H54 (cell line): ENCODE measurements at places on chromosomes 16 and 17.
A peak's percentile ranks its signal among the peaks of the same experiment; 100 is the strongest.

DNA sequence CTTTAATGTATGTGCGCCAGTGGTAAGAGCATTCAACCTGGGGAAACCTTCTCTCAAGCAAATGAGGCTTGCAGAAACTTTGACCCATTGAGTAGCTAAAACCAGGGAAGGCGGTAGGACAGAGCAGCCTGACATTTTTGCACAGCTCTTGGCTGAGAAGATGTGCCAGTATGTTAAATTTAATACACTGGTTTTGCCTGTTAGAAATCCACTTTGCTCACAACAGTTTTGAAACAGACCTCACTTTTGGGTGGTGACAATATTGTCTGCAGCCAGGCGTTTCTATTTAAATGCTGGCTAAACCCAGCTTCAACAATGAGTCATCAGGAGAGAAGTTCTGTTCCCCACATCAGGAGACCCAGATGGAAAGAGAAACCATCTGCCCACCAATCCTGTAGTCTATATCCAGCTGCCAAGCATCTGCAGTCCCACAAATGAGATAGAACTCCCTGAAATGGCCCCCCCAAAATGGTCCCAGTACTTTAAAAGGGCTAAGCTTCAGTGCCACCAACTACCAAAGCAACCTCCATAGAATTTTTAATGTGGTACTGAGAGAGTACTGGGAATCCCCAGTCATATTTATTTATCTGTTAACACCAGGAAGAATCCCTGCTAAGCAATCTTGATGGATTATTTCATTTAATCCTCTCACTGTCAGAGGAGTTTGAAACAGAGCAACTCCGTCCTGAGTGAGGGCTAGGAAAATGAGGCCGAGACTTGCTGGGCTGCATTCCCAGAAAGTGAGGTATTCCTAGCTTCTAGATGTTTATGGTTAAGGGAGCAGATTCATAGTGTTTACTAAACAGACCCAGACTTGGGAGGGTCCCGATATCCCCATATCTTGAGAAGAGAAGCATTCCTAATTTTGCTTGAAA is 29.0 kb upstream of the CLEC3A start:
- DNase-seq, result no peak

DNA sequence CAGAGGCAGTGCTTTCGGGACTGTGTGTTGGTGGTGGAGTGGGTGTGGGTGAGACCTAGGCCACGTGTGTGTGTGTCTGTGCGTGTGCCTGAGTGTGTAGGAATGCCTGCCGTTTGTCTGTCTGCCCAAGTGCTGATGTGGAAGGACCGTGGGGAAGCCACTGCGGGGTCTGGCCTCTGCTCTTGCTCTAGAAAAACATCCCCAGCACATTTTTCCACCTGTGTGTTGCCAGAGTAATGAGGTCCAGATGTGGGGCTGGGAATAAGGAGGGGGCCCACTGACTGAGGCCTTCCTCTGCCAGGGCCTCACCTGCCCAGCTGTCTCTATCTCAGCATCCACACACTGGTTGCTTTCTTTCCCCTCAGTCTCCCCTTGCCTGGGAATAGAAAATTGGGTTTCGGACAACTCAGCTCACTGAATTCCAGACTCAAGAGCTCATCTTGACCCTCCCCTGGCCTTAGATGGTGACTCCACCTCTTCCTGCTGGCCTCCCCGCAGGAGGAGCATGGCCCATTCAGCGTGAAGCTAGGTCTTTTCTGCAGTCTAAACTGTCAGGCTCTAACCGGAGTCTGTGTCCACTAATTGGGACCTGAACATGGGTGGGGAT is 7.6 kb downstream of the SGCA start:
- peak; percentile 94 for DNase-seq

DNA sequence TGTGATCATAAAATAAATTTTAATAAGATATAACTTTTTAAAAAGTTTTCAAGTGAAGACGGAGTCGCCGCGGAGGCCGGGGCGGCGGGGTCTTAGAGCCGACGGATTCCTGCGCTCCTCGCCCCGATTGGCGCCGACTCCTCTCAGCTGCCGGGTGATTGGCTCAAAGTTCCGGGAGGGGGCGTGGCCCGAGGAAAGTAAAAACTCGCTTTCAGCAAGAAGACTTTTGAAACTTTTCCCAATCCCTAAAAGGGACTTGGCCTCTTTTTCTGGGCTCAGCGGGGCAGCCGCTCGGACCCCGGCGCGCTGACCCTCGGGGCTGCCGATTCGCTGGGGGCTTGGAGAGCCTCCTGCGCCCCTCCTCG is at the start of gene FOXC2:
Gene FOXC2 (plus strand): TSS at position 229 of the 365 bp plus-strand sequence. CDS start 507 bp downstream, outside the sequence.
- DNase-seq, result peak; percentile 64

- DNase-seq, result peak; percentile 75
Measured at GRCh38 chr16:68704232-68704867, 32.7 kb upstream of the CDH1 start.

DNA sequence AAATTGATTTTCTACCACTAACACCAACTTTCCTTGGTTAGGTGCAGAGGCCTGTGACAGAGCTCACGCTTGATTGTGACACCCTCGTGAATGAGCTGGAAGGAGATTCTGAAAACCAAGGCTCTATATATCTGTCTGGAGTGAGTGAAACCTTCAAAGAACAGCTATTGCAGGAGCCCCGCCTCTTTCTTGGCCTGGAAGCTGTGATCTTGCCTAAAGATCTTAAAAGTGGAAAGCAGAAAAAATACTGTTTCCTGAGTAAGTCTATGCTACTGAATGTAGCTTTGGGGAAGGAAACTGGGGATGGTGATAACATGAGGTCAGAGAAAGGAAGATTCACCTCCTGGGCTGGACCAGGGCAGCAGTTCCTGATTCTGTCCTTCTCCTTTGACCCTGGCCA is 38.3 kb downstream of the REXO5 start:
- DNase-seq, result no peak

DNA sequence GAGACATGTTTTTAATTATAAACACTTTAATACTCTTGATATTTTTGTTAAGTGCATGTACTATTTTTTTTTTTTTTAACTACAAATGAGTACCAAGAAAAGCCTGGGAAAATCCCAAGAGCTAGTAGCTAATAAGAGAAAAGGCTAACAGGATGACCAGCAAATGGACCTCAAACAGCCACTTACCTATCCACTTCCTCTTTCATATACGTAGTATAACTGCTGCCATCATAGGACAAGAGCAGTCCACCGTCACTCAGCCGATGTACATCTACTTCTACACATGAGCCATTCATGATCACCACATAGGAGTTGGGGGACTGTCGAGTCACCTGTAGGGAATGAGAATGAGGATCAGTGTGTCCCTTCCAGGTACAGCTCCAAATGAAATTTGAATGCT is 128.0 kb upstream of the C17orf78 start:
- DNase-seq, result no peak

- no peak for DNase-seq
Measured at GRCh38 chr17:44229090-44229489, 9.6 kb upstream of the UBTF start.

DNA sequence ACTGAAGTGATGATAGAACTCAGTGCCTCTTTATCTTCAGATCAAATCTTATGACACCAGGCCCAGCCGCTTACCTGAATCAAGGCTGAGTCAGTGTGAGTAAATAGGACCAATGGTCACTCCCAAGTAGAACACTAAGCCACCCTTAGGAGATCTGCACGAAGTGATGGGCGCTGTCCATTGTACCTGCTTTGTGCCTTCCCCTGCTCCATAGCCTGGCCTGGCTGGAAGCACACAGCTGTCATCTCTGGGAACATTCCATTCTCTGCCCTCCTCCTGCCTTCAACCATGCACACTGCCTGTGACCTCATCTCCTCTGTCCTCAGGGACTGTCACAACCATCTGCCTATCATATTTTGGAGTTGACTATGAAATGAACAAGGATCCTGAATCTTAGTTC is 279.5 kb upstream of the ASIC2 start:
- DNase-seq, result no peak

GRCh38 chr17:37360632-37361031 is 15.2 kb upstream of the C17orf78 start:
- DNase-seq, result no peak

GRCh38 chr17:7977039-7977438 is 25.4 kb upstream of the GUCY2D start:
- DNase-seq, result no peak

DNA sequence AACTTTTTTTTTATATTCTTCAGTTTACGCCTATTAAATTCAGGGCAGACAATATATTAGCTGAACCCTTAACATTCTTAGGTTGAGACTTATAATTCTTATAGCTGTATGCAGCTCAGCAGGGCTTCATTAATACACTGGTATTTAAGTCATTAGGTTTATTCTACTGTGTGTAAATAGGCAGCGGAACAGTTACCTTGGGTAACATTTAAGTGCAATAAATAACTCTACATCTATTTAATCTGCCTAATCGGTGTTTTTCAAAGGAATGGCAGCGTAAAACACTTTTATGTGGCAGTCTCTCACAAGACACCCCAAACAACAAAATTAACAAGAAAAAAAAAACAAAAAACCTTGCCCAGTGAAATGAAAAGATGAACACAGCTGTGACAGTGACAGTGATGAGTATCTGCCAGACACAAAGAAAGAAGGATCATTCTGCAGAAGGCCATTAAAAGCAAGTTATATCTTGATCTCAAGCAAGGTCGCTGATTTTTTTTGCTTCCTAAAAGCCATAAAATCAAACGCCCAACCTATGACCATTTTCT is 32.6 kb downstream of the KCNJ2 start:
- no peak for DNase-seq

GRCh38 chr17:45940293-45940692 is 45.9 kb downstream of the MAPT start:
- no peak for DNase-seq

DNA sequence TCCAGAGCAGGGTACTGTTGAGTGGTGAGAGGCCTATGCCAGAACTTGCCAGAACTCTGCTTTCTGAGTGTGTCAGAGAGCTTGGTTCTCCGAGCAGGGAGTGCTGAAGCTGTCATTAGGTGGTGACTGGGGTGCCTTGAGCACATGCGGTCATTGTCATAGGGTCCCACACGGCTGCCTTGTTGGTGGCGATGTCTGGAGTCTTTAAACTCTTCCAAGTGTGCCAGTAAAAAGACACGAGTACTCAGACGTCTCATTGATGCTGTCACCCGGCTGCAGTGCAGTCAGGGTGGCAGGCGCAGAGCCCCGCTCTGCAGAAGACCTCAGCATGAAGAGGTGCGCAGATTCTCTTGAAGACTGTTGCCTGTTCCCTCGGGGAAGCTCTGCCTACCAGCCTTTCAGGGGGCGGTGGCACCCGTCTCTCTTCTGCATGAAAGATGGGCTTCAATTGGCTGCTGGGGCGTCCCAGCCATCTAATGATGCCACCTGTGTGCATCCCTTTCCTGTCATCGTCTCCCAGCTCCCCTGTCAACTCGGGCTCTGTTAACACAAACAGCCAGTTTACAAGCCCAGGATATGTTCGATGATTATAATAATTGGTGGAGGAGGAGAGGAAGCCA is 58.3 kb downstream of the NKD1 start:
- no peak for DNase-seq

- DNase-seq, result no peak
Measured at GRCh38 chr17:77441130-77441920, 300.6 kb downstream of the SEC14L1 start.

DNA sequence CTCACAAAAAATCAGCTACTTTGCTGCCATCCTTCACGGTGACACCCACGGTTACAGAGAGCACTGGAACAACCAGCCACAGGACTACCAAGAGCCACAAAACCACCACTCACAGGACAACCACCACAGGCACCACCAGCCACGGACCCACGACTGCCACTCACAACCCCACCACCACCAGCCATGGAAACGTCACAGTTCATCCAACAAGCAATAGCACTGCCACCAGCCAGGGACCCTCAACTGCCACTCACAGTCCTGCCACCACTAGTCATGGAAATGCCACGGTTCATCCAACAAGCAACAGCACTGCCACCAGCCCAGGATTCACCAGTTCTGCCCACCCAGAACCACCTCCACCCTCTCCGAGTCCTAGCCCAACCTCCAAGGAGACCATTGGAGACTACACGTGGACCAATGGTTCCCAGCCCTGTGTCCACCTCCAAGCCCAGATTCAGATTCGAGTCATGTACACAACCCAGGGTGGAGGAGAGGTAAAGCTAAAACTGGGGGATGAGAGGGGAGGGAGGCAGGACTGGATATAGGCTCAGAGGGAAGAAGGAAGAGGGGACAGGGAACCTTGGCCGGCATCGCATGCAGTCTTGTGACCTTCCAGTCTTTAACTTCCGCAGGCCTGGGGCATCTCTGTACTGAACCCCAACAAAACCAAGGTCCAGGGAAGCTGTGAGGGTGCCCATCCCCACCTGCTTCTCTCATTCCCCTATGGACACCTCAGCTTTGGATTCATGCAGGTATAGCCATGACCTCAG is 581 bp downstream of the CD68 start:
- no peak for DNase-seq
